ENCODE measurements at places on chromosomes 5 and 9.

- no peak for DNase-seq
These were observed 6.8 kb upstream of the ANKRD31 start for GRCh38 chr5:75243510-75243909.

- DNase-seq = no peak
These were observed 969.2 kb downstream of the CDH18 start for GRCh38 chr5:19018822-19019221.

DNA sequence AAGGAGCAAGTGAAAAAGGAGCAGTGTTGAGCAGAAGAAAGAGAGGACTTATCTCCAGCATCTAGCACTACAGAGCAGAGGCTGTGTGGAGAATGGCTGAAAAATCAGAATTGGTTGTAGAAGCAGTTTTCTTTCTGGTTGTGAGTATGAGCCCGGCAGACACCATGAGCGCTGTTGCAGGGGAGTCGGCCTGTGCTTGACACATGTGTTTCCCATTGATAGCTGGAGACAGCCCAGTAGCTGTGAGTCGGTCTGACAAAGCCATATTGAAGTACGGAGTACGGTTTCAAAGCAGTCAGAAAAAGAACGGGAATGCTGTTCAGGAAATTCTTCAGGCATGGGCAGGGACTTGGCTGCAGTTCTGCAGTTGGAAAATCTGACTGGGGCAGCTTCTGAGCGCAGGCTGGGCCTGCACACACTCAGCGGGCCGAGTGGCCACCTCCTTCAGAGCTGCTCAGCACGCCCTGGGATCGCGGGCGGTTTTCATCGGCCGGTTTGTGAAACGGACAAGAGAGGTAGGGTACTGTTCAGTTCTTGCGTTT is at the start of gene SGCD:
Gene SGCD, plus strand, starts transcription at position 447 of the 542 bp plus-strand sequence.
- DNase-seq = no peak

GRCh38 chr5:135386886-135387628 is 12.0 kb downstream of the MACROH2A1 start:
- no peak for DNase-seq

GRCh38 chr9:90441814-90442213 is 200.8 kb downstream of the DIRAS2 start:
- no peak for DNase-seq

DNA sequence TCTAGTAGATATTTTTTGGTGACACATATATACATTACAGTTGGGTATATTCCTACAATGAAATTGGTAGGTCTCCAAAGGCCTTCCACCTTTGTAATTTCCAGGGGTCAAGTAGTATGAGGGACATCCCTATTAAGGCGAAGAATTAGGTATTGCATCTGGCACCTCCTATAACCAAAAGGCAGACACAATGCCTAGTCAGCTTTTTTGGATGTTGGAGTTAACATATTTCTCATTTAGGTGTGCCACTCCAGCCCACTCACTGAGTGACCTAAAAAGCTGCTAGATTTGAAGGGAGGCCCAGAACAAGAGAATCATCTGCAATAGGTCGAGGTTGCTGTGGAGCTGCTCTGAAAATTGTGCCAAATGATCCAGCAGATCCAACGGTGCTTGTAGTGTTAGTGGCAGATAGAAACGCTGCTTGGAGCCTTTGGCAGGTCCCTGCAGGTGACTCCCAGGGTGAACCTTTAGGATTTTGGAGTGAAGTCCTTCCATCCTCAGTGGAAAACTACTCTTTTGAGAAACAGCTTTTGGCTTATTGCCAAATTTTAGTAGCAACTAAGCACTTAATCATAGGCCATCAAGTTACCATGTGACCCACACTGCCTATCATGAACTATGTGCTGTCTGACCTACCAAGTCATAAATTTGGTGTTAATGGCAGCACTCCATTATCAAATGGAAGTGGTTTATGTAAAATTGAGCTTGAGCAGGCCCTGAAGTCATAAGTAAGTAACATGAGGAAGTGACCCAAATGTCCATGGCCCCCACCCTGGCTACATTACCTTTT is 15.7 kb upstream of the FNIP1 start:
- DNase-seq = no peak

- DNase-seq = no peak
These were observed 20.2 kb upstream of the CCDC192 start for GRCh38 chr5:127683008-127683407.

GRCh38 chr9:88092797-88093331 is 45.4 kb downstream of the SPATA31C2 start:
- no peak for DNase-seq

- DNase-seq = no peak
These were observed 95.1 kb downstream of the MEF2C start for GRCh38 chr5:88787856-88788255.

DNA sequence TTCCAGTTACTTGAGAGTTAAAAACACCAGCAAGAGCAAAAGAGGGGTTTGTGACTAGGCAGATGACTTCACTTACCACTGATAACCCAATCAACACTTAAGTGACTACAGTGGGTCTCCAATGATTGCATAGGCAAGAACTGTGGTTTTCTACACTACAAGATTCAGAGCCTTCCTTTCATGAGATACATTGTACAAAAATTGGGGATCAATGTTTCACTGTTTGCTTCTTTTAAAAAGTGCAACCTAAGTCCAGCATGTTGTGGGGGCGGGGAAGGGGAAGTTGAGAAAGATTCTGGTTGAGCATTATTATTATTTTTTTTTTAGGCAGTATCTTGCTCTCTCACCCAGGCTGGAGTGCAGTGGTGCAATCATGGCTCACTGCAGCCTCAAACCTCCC is 3.6 kb downstream of the IQGAP2 start:
- DNase-seq = no peak

GRCh38 chr5:42555797-42556196 is 132.6 kb downstream of the GHR start:
- no peak for DNase-seq

DNA sequence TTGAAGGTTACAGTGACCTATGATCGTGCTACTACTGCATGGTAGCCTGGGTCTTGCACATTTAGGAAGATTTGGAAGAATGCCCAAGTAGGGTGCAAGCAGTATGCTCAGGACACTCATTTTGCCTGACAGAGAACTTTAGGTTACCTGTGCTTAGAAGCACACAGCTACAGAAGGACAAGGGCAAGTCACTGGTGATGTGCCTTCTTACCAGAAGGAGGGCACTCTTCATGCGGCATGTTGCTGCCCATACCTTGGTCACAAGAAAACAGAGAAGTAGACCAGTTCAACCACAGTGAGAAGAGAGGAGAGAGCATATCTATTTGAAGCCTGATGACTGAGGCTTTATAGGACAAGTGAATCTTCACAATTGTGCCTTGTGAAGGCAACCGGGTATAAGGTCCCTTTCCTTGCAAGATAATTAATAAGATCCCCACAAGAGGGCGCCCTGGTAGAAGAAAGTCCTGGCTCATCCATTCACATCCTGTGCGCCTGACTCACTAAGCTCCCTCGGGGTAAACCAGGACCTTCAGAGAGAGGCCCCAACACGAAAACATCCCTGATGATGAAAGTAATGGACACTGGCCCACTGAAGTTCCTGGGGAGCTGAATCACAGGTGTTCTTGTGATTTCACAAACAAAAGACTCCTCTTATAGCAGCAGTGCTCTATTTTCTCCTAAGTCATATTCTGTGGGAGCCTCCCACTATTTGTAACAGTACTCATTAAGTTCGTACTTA is 38.1 kb upstream of the STARD4 start:
- DNase-seq = peak; percentile 73

DNA sequence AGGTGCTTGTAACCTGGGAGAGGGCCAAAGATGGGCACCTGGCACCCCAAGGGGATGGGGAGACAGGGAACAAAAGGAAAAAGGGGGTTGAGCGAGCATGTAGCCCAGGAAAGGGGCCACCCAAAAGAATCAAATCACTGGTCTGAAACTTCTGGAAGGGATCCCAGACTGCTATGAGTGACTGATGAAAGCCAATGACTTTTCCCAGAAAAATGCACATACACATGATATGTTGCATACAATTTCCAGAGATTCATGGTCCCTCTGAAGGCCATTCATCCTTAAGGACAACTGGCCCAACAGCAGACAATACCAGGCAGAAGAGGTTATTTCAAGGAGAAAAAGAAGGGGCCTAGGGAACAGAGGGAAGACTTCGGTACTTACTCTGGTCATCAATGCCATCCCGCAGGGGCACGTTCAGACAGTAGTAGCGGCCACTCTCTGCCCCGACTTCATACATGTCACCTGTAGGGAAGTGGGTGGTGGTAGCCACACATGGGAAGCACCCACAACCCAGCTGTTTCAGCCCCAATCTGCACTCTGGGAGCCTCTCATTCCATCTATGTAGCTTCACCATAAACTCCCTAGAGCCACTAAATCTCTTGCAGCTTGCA is 8.4 kb downstream of the HDAC3 start:
- DNase-seq = no peak

All from effector CD4-positive, alpha-beta T cell (primary cell).